Coronary artery (tissue), 2 donors: ENCODE measurements at places on chromosomes 13 and 19.
A peak's percentile ranks its signal among the peaks of the same experiment; 100 is the strongest.

- peak; percentile 60 for DNase-seq
These were observed 830.6 kb upstream of the SLITRK5 start for GRCh38 chr13:86840250-86841191.

DNA sequence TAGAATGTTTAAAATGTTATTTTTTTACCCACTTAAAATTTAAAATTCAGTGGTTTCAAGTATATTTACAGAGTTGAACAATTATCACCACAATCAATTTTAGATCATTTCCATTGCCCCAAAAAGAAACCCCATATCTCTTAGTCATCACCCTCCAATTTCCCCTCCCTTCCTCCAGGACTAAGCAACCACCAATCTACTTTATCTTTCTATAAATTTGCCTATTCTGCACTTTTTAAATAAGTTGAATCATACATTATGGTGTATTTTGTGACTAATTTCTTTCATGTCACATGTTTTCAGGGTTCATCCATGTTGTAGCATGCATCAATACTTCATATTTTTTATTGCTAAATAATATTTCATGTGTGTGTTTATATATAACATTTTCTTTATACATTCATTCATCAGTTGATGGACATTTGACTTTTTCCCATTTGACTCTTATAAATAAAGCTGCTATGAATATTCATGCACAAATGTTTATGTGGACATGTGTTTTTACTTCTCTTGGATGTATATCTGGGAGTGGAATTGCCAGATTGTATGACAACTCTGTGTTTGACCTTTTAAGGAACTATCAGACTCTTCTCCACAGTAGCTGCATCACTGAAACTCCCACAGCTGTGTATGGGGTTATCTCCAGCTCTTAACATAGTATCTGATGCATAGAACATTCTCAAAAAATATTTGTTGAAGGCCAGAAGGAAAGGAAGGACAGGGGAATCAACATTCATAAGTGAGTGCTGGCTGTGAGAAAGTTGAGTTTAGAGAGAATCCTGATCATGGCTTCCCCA lies 107.8 kb upstream of the OXGR1 start:
- no peak for DNase-seq

DNA sequence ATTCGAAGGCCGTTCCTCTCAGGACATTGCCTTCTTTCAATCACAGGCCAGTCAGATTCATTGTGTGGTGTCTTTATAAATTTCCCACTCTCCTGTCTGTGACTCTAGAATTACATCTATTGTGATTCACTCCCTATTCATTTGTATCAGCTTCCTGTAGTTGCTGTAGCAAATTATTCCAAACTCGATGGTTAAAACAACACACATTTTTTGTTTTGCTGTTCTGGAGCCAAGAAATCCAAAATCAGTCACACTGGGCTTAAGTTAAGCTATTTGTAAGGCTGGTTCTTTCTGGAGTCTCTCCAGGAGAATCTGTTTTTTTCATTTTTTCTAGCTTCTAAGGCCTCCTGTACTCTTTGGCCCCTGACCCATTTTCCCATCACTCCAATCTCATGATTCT lies 1487.0 kb upstream of the SLC10A2 start:
- DNase-seq = no peak

DNA sequence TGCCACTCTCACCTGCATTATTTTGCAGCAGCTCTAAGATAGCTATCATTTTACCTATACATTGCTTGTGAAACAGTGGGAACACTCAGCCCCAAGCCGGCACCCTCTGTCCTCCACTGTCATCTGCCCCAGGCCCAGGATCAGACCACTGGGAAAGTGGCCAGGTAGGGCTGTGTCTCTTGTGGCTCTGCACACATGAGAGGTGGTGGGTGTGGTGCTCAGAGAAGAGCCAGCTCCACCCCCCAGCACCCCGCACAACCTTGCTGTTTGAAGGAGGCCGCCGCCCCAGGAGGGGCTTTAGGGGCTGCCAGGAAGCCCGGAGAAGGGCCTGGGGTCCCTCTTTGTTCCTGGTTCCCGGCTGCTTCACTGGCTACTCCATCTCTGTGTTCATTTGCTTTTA lies 26.6 kb downstream of the PPP1R37 start:
- DNase-seq = no peak

GRCh38 chr13:104318121-104318520 lies 1251.9 kb upstream of the SLC10A2 start:
- no peak for DNase-seq

GRCh38 chr13:24683838-24684599 lies 3.8 kb downstream of the ATP12A start:
- DNase-seq = no peak

GRCh38 chr13:52104624-52105023 lies 24.2 kb downstream of the NEK5 start:
- no peak for DNase-seq

- no peak for DNase-seq
These were observed 74.5 kb upstream of the ABCC4 start for GRCh38 chr13:95375706-95376105.

DNA sequence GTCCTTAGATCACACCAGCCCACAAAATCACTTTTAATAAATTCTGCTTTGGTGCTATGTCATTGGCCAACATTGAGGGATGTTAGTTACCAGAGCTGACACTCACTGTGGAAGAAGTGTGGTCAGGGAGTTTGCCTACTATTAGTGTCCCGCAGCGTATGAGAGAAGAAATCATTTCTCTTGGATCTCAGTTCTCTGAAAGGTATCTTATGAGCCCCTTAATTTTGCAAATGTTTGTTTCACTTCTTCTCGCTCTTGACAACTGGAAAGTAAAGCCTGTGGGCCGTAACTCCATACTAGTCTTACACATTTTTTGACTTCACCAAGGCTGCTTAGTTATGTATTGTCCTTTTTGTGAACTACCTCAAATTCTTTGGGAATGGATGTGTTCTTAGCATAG lies 80.9 kb downstream of the FLT1 start:
- DNase-seq = no peak

DNA sequence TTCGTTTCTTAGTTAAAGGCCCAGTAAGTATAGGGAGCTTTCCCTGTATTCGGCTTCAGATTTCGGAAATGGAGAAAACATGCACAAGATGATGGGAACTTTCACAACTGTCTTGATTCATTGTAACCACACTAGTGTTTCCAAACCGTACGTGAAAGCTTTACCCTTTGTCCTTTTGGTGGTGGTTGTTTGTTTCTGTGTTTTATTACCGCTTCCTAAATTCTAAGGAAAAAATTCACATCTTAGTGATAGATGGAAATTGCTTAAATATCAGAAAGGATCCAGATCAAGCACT lies 504 bp upstream of the VWA8 start:
- no peak for DNase-seq

DNA sequence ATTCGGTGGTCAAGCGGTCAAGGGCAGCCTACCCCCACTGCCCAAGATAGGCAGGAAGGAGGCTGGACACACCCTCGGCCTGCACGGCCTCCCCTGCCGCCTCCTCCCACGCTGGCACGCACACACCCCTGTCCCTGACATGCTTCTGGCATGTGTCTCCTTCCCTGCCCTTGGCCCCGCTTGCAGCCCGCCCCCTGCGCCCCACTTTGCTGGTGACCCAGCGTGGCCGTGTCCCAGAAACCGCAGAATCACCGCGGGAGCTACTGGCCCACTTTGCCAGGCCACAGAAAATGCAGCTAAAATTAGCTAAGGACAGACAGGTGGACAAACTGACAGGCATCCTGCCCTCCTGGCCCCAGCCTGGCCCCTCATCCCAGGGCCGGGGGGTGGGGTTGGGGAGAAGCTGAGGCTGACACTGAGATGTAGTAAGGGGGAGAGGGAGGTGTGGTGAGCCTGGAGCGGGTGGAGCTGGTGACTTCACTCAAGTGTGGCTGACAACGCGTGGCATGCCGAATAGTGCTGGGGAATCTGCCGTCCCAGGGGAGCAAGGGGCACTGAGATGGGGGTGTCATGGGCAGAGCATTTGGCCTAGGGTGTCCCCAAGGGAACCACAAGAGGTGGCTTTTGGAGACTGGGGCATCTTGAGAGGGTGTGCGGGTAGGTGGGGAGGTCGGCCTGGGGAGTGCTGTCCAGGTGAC lies 2.4 kb downstream of the SHANK1 start:
- no peak for DNase-seq

DNA sequence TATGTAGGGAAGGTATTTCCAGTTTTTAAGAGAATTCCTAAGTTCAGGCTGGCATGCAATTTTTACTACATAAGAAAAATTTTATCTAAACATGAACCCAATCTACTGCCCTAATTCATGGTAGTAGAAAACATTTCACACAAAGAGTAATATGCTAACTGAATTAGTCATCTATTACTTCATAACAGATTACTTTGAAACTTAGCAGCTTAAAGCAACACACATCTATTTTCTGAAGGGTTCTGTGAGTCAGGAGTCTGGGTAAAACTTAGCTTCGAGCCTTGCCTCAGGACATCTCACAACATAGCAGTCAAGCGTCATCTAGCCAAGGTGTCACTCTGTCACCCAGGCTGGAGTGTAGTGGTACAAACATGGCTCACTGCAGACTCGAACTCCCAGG lies 537.5 kb downstream of the DCT start:
- DNase-seq = no peak

GRCh38 chr19:10971107-10971726 lies 10.4 kb downstream of the SMARCA4 start:
- no peak for DNase-seq

DNA sequence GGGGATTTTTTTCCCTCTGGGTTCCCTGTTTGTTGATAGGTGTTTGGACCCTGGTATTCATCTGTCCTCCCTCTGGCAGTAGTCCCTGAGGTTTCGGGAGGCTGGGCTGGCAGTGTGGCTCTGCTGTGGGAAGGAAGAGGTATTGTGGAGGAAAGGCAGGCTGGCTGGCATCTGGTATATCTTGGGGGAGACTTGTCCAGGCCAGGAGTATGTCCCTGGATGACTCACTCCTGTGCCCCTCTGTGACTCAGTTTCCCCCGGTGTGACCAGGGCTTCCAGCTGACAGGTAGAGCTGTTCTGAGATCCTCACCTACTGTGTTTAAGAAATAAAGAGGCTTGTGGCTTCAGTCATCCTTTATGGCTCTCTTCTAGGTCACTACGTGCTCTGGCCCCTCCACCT lies 14.2 kb upstream of the ZNF492 start:
- peak; percentile 47 for DNase-seq

GRCh38 chr13:95784900-95785290 lies 108.0 kb downstream of the DNAJC3 start:
- no peak for DNase-seq

- no peak for DNase-seq
These were observed 3.2 kb downstream of the RPL18A start for GRCh38 chr19:17862711-17863519.

- DNase-seq = no peak
These were observed 156.3 kb downstream of the DCT start for GRCh38 chr13:94322925-94323763.

- DNase-seq = no peak
These were observed 204.7 kb downstream of the SHISA2 start for GRCh38 chr13:25847145-25847544.

- no peak for DNase-seq
These were observed 62.0 kb upstream of the EDNRB start for GRCh38 chr13:77980592-77980991.

GRCh38 chr13:98974053-98974452 lies 3.8 kb downstream of the DOCK9 start:
- DNase-seq = no peak

- no peak for DNase-seq
These were observed 121.0 kb downstream of the AKAP11 start for GRCh38 chr13:42392716-42393572.
